ENCODE measurements at places on chromosomes 1 and 21.
A peak's percentile ranks its signal among the peaks of the same experiment; 100 is the strongest.

- DNase-seq = no peak
Observed at GRCh38 chr1:43007377-43008114, 48.9 kb upstream of the SLC2A1 start.

- DNase-seq = no peak
Observed at GRCh38 chr1:222539951-222540597, 7.8 kb downstream of the HHIPL2 start.

- DNase-seq = no peak
Observed at GRCh38 chr1:172670316-172670715, 11.4 kb downstream of the FASLG start.

GRCh38 chr1:169877800-169878491 lies 15.8 kb downstream of the SCYL3 start:
- DNase-seq = no peak

- DNase-seq = no peak
Observed at GRCh38 chr1:227729881-227730629, 5.0 kb downstream of the JMJD4 start.

DNA sequence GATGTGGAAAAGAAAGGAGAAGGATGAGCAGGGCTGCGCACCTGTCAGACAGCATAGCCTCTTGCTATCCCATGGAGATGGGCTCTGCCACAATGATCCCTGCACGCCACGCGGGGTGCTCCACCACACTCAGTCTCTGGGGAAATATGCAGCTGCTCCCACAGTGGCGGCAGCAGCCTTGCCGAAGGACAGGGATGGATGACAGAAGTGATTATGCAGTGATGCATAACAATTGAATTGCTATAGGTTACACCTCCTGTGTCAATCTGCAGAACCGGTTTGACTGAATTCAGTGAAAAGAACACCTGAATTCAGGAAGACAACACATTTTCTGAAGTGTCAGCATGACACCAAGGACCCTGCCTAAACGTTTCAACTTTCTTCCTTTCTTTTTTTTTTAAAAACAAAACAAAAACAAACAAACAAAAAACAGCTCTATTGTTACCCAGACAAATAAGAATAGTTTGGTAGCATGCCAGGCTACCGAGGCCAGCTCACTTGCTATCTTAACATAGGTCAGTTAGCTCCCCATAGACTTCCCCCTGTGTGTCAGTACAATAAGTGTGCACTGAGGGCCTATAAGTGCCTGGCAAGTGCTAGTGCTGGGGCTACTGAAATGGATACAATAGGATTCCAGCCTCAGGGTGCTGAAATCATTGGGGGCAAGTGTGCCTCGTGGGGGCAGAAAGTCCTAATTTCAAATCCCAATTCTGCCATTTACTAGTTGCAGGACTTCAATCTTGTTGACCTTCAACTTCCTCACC lies 127.6 kb upstream of the LMO4 start:
- DNase-seq = peak; percentile 22

DNA sequence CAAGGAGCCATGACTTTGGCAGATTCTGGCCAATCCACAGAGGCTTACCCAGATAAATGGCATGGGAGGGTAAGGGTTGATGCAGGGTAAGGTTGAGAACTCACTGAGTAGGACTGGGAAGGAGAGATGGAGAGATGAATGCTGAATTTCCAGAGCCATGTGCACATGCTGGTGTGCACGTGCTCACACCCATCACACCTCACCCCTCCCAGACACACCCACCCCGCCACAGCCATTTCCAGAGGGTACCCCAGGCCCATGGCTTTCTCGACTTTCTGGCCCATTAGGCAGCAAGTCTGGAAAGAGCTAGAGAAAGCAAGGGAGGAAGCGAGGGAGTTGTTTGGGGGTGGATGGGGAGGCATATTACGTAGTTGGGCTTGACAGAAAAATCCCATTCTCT lies 1.6 kb downstream of the CACNA1S start:
- DNase-seq = no peak

GRCh38 chr21:16070207-16070651 lies 340.4 kb downstream of the USP25 start:
- DNase-seq = no peak

DNA sequence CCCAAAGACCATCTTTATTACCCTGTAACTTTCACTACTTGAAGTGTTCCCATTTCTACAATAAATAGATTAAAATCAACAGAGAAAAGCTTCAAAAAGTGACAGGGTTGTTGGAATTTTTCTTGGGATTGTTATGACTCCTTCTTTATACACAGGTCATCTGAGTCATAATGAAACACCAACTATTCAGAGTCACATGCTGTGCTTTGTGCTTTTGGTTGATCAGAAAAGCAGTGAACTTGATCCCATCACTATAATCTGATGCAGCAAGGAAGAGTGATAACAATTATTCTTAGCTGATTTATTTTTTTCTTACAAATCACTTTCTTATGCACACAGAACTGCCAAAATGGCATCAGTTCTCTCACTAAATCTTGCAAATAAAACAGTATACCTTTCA lies 422.9 kb downstream of the PTBP2 start:
- no peak for DNase-seq

- DNase-seq = no peak
Observed at GRCh38 chr21:32887026-32887425, 115.5 kb upstream of the PAXBP1 start.

GRCh38 chr1:116122955-116123757 lies 12.0 kb downstream of the MAB21L3 start:
- DNase-seq = no peak

DNA sequence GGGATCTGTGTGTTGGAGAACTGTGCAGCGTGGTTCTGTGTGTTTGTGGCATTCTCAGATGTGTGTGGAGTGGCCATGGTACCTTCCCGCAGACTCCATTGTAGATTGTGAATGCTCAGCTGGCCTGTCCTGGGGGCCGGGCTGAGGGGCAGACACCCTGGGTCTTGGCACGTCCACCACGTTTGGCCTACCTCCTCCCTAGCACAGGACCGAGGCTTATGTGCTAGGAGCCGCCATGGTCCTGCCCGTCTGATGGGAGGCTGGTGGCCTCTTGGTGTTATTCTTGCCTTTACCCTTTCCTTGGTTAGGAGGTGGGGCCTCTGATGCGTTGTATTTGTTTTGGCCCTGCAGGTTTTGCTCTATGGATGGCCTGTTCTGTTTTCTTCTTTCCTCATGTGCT lies 25.1 kb downstream of the SNAP47 start:
- DNase-seq = no peak

DNA sequence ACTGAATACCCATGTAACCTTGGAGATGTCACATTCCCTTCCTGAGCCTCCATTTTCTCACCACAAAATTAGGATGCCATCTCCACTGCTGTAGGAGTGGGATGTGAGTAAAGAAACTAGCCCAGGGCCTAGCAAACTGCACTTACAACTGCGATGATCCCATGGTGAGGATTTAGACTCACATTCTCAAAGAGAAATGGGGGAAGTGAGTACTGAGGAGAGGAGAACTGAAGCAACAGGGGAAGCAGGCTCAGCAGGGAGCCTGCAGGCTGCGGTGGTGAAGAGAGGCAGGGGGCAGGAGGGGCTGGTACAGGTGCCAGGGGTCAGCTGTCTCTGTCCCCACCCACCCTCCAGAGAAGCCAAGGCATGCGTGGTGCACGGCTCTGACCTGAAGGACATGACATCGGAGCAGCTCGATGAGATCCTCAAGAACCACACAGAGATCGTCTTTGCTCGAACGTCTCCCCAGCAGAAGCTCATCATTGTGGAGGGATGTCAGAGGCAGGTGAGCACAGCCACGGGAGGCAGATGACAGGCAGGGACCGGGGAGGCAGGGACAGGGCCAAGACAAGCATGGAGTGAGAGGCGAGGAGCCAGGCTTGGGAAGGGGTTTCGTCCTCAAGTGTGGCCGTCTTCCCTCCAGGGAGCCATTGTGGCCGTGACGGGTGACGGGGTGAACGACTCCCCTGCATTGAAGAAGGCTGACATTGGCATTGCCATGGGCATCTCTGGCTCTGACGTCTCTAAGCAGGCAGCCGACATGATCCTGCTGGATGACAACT lies 16.4 kb upstream of the ATP1A4 start:
- no peak for DNase-seq

DNA sequence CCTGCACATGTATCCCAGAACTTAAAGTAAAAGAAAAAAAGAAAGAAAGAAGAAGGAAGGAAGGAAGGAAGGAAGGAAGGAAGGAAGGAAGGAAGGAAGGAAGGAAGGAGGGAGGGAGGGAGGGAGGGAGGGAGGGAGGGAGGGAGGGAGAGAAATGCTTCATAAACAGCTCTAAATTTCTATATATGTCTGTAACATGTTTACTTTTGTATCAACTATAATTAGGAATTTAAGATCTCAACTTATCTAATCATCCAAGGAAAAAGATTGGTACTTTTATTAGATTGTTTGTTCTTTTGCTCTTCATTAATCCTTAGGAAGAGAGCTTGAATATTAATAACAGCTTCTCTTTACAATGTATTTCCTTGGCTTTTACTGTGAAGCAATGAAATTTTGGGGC lies 195.4 kb upstream of the PRMT6 start:
- no peak for DNase-seq

- peak; percentile 26 for DNase-seq
Observed at GRCh38 chr1:206982216-206982615, 12.0 kb upstream of the FCAMR start.

DNA sequence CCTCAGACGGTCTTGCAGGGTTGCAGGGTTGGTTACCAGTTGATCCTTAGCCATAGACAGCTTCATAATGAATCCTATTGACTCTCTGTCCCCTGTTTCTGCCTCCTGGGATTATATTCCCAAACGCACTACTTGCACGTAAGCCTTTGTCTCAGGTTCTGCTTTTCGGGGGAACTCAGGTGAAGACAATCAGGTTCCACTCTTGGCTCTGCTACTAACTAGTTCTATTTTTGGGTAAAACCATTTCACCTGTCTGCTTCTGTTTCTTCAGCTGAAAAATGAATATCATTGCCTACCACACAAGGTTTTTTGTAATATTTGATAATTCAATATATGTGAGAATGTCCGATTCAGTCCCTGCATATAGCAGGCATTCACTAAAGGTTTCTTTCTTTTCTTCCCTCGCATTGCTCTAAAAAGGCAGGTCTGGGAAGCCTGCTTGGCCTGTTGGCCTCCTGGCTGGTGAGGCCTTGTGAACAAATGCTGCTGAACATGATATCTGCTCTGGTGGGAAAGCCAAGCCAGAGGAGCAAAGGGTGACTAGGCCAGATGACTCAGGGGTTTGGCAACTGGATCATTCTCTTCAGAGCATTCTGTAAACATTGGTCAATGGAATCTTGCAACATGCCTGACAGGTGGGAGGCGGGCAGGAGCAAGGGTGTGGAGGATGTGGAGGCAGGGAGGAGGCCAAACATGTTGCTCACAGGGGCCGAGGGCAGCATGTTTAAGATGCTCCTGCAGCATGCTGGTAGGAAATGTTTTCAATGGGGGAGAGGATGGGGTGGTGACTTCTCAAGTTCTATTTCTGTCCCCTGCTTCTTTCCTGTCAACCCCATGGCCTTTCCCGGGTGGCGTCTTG lies 23.8 kb downstream of the IER5 start:
- no peak for DNase-seq

GRCh38 chr21:46187261-46187660 lies 3.0 kb upstream of the SPATC1L start:
- DNase-seq = no peak

GRCh38 chr1:203915811-203916210 lies 54.4 kb downstream of the SNRPE start:
- no peak for DNase-seq

DNA sequence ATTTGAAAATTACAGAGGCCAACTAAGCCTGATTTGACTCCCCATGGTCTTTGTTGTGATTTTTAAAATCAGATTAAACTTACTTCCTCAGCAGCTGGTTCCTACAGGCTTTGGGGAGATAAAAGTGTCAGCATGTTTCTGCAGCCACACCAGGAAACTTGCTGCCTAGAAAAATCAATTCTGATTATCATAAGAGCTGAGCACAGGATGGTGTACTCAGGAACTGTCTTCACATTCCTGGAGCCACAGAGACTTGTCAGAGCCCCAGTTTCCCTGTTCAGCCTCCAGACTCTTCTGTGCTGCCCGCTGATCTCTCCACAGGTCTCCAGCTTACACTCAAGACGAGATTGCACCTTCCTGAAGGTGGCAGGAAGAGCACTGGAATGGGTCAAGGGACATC lies 23.9 kb downstream of the RAB3B start:
- no peak for DNase-seq

DNA sequence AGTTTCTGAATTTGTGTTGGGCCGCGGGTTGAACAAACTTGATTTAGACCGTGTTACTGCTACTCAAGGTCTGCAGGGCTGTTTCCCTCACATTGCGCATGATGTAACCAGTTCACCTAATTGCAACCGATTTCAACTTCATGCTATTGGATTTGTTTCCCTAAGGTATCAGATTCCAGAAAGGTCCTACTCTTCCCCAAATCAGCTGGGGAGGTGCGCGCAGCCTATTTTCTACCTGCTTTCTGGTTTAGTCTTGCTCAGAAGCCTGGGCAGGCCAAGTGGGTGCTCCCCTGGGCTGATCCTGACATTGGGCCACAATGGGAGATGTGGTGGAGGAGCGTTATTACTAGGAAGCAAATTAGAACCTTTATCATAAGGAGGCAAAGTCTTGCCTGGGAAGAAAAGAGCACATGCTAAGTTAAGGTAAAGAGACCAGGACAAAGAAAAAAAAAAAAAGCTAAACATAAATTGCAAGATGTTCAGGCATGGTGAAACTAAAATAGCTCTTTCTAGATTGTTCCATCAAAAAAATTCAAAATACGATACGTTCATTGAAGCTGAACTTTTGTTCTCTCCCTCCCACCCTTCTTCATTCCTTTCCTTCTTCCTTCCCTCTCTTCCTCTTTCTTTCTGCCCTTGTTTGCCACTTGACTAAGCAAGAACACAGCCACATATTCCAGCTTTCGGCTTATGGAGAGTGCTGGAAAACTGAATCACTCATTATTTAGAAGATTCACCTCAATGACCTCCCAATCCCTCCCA lies 28.8 kb upstream of the TARBP1 start:
- DNase-seq = no peak

DNA sequence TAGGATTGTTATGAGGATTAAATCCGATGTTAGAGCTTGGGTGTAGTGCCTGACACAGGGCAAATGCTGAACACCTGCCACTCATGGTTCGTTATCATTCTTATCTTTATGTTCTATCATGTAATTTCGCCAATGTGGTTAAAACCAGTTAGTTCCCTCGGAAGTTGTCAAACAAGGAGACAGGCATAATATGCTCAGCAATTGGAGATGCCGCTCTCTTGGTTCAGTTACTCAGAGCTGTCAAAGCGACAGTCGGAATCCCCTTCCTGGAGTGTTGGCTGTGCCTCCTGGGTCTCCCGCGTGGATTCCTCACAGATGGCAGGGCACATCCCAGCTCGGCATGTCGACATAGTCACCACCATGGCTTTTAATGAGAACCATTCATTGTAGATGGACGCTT lies 192.2 kb downstream of the ROR1 start:
- no peak for DNase-seq

DNA sequence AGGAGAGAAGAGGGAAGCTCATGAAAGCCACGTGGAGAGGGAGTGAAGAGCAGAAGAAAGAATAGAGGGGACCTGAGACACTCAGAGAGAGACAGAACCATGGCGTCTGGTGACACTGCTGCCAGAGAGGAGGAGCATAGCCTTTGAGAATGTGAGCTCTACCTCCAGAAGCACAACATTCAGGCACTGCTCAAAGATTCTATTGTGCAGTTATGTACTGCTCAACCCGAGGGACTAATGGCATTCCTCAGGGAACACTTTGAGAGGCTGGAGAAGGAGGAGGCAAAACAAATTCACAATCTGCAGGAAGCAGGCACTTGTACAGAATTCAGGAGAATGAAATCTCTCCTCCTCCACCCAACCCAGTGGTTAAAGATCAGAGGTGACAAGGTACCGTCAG lies 45.1 kb downstream of the BTBD8 start:
- no peak for DNase-seq

- no peak for DNase-seq
Observed at GRCh38 chr1:22572818-22573217, 9.5 kb downstream of the EPHA8 start.

Data from NCI-H1048 (cell line).